Lung microvascular endothelial cell (primary cell): ENCODE measurements at places on chromosomes 11 and 22. TPM values are rescaled to one million over a fixed set of nuclear protein-coding genes. Genes with fewer than 3 reads are reported as not detected.

Gene HTATIP2
- total RNA-seq, result 59.1 and 92.1 TPM in 2 replicates

Gene APLNR
- under 0.01 TPM in 2 replicates for total RNA-seq

Gene CDC42EP2
- 5.4 and 10.1 TPM in 2 replicates for total RNA-seq

Gene DKK3
- 219 and 225 TPM in 2 replicates for total RNA-seq

Gene OR56A1
- total RNA-seq, result not detected in 2 replicates

Gene FAM89B
- 17.7 and 23.2 TPM in 2 replicates for total RNA-seq

Gene CENATAC
- 4.4 and 8.5 TPM in 2 replicates for total RNA-seq

Gene OR52N4
- not detected in 2 replicates for total RNA-seq

Gene RHOD
- total RNA-seq, result 10.2 and 23.6 TPM in 2 replicates

Gene CFAP300
- not detected in 2 replicates for total RNA-seq

Gene EXPH5
- under 0.01 TPM in 2 replicates for total RNA-seq

Gene PDGFD
- total RNA-seq, result 23.5 and 43.8 TPM in 2 replicates

Gene MICAL3
- total RNA-seq, result 13.9 and 29.0 TPM in 2 replicates

Gene ANKK1
- total RNA-seq, result not detected in 2 replicates
